ENCODE measurements at places on chromosomes 6 and 20.

GRCh38 chr20:36574366-36575135 lies 1.2 kb downstream of the TGIF2 start:
- DNase-seq: no peak

DNA sequence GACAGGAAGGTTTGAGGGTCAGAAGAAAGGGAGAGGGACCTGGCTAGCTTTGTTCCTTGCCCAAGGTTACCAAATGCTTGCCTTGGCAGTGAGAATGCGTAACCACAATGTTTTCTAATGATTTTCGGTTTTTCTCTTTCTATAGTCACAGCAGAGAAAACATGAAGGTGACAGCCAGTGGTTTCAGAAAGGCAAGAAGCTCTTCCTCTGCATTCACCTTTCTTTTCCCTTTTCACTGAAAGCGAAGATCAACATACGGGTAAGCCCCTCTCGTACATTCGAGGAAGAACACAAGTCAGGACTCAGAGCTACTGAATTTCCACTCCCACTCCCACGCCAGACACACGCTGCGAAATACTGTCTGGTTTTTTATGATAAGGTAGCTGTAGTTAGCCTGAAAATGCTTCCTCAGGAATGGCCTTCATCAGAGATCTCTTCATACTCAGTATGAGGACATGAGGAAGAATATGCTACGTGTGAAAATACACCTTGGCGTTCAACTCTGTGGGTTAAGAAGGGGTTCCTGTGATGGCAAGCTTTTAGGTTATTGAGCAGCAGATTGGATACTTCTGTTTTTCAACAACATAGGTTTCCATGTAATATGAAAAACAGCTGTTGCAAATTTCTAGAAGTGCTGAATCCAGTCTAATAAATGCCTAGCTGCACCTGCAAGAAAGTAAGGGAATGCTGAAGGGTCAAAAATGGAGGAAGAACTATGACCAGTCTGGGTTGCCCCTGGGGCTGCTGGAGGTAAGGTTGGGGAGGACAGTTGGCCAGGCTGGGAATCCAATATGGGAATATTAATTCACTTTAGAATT lies 7.4 kb upstream of the CD83 start:
- DNase-seq: no peak

DNA sequence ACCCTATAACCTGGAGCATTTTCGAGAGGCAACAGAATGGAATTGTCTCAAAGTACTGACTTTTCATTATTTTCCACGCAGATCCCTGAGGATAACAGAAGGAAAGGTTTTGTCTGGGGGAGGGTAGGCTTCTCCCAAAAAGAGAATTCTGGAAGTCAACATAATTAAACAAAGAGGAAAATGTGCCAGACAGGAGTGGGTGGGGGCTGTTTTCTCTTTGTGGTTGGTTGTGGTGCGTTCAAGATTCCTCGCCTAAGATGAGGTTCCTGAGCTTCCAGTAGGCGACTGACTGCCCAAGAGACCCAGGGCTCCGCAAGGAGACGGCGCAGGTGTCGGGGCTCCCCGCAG lies 70.4 kb downstream of the SOX4 start:
- no peak for DNase-seq

- DNase-seq: no peak
These were observed 21.2 kb downstream of the EPB41L2 start for GRCh38 chr6:131041814-131042213.

DNA sequence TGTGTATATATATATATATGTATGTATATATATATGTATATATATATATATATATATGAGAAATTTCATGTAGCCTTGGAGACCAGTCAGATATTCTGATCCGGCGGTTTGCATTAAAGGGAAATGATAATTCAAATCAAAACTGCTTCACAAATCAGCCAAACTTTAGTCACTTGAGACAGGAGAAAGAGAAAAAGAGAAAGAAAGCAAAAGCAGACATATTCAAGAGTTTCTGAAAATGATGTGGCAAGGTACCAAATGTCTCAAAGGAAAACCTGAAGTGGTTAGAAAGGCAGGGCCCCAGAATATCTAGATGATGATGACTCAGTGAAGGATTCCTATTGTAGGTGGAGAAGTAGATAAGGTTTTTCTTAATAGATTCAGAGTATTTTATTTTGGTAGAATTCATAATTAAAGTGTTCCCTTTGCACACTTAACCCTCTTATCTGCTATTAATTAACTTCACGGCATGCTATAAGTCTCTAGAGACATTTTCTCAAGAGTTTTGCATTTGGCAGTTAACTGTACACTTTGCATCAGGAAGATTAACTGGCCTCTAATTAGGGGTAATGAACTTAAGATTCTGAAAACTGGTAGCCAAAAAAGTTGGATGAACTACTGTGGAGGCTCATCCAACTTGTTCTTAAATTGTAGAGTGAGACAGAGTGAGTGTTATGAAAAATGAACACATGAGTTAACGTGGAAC lies 50.1 kb upstream of the ASF1A start:
- no peak for DNase-seq

GRCh38 chr6:21367148-21367547 lies 226.4 kb upstream of the SOX4 start:
- DNase-seq: no peak

DNA sequence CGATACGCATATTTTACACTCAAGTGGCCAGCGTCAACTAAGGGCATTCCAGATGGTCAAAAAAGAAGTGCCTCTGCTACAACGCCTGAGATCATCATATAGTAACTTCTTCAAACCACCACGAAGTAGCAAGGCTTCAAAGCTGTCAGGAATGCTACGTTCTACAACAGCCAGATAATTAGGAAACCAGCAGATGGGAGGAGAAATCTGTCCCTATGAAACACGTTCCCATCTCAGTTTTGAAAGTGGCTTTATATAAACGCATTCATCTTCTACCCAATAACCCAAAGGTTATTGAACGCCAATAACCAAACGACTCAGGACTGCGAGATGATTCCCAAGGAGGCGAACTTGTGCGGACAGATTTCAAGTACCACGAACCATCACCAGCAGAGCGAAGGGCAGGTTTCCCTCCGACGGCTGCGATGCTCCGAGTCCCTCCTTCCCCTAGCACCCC lies 1.2 kb downstream of the ABHD12 start:
- no peak for DNase-seq

DNA sequence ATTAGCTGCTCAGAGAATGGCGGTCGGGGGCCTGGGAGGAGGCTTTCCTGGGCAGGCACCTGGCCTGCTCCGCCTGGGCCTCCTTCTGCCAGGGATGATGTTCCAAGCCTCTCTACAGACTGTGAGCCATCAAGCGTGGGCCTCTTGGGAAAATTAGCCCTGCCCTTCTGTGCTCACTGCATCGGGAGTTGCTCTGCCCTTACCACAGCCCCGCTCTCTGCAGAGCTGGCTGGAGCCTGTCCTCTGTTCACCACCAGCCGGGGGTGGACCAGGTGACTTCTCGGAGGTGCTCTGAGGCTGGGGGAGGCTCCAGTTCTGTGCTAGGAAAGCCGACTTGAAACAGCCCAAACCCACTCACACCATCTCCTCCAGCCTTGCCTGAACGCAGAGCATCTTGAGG lies 24.2 kb downstream of the MDGA1 start:
- DNase-seq: no peak

- no peak for DNase-seq
These were observed 111.4 kb upstream of the CLDN20 start for GRCh38 chr6:155152211-155153076.

- DNase-seq: no peak
These were observed 24.4 kb downstream of the GRIK2 start for GRCh38 chr6:101417900-101418299.
